Cortex of kidney (tissue), 1 donor: ENCODE measurements at places on chromosomes 6 and 20.

DNA sequence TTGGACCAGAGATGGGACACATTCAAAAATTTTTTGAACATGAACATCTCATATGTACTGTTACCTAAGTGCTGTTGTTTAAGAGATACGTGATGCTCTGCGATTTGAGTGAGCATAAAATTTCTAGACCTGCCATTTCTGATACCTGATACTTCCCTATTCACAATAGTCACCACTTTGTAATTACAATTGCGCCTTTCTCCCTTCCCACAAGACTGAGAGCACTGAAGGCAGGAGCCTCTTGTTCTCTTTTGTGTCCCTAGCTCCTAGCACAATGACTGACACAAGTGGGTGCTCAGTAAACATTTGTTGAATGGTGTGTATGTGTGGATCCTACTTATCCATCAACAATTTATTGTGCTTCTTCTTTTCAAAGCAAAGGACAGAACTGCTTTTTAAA, 92.8 kb upstream of the TMEM30A start:
- no peak for DNase-seq

- DNase-seq: no peak
Measured at GRCh38 chr20:31833130-31833930, 12.1 kb downstream of the FOXS1 start.

GRCh38 chr6:127518191-127518709, 885 bp downstream of the MTCL3 start:
- no peak for DNase-seq

- DNase-seq: no peak
Measured at GRCh38 chr6:24524805-24525204, 30.0 kb downstream of the ALDH5A1 start.

GRCh38 chr6:140440223-140440835, 1065.9 kb upstream of the CITED2 start:
- no peak for DNase-seq

DNA sequence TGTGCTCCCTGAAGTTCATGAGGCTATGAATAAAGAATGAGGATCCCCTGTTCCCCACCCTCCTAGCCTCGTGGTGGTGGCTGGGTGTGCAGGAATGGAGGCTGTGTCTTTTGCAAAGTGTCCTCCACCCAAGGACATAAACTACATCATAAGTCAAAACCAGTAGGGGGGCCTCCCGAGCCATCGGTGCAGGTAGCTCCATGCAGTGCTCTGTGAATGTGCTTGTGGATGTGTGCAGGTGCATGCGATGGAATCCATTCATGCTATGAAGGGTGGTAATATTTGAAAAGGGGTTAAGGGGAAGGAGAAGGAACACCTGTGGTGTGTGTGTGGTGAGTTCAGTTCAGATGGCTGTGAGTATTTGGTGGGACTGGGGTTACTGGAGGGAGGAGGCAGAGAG, 197.3 kb downstream of the NRN1 start:
- no peak for DNase-seq

DNA sequence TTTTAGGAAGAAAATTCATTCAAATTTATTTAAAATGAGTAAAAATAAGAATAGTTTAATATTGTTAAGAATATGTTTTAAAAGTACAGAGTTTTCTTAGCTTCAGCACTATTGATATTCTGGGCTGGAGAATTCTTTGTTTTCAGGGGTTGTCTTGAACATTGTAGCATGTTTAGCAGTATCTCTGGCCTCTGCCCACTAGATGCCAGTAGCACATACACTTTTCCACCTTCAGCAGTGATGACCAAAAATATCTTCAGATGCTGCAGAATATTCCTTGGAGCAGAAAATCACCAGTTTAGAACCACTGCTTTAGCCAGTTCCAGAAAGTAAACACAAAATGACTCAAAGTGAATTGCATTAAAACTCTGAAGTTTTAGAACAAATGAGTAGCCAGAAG, 19.4 kb upstream of the SDHAF4 start:
- no peak for DNase-seq

GRCh38 chr20:49447946-49448809, 34.3 kb downstream of the KCNB1 start:
- no peak for DNase-seq

DNA sequence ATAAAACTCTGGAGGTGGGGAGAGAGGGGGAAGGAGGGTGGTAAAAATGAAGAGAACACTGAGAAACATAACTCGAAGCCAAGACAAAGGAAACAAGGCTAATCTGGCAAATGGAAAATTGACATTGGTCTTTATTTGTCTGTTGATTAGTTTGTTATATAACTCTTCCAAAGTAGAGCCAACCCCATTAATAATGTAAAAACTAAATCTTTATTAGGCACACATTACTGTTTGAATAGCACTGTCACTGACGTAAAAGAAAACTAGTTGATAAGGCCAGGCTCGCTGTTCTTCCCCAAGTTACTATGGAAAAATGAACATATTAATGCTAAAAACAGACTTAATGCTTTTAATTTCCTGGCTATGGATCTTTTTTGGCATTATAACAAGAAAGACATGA, 110.0 kb downstream of the MAP3K5 start:
- no peak for DNase-seq

- no peak for DNase-seq
Measured at GRCh38 chr6:69663215-69663614, 133.6 kb downstream of the LMBRD1 start.

DNA sequence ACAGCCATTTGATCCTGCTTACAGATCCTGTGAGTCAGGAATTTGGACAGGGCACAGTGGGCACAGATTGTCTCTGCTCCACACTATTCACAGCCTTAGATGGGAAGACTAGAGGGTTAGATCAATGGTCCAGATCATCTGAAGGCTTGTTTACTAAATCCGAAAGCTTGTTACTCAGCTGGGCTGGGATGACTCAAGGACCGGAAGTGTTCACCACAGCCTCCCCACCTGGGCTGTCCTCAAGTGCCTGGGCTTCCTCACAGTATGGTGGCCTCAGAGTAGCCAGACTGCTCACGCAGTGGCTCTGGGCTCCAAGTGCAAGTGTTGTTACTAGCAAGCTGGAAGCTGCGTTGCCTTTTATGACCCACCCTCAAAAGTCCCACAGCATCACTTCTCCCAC, 75.4 kb upstream of the INSM1 start:
- DNase-seq: no peak

DNA sequence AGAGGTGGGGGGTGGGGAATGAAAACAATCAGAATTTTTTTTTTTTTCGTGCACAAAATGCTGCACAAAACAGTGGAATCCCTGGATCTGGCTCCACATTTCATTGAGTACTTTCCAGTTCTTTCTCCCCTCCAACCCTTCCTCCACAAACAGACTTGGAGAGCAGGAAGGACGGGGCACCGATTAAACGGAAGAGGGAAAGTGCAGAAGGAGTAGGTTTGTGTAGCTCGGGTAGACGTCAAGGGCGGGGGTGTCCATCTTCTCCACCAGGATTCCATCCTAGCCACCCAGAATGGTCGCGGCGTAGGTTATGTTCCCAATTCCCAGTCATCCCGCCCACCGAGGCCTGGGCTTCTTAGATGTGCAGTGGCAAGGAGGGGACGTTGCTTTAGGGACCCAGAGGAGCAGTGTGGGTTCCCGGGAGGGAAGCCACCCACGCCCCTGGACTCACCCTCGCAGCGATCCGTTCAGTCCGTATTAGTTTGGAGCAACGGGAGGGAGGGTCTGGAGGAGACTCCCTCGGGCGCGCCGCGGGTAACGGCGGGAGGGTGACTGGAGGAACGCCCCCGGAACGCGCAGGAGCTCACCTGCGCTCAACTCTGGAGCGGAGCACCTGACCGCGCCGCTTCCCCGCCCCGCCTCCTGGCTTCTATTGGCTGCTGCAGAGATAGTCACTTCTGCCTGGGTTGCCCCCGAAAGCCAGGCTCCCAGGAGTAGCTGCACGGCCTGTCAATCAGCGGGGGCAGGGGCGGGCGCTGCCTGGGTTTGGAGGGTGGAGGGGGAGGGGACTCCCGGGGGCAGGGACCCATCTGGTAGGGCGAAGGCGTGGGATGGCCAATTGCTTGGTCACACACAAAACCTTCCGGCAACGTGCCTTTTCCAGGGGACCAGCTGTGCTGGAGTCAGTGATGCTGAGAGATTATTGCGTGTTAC, at the start of gene ENPP5:
Gene ENPP5, minus strand, starts transcription at position 624 of the 933 bp plus-strand sequence. CDS start 2,718 bp downstream, outside the sequence.
- DNase-seq: peak; percentile 32

- no peak for DNase-seq
Measured at GRCh38 chr6:37491171-37491829, 8.4 kb downstream of the CCDC167 start.

GRCh38 chr6:143752459-143752858, 74.7 kb downstream of the PHACTR2 start:
- DNase-seq: no peak

DNA sequence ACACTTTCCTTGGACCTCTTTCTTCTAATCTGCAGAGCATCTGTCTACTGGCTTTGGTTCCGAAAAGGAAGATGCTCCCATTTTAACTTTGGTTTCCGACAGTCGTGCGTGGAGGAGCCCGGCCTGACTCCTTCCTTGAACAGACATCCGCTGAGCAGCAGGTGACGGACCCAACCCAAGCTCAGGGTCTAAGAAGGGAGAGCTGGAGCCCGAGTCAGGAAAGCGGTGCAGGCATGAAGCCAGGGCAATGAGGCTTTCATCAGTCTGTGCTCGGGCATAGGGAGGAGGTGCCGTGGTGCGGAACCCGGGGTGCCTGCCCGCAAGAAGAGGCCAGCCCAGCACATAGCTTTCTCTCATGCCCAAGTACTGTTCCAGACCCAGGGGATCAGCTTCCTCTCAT, 109.4 kb downstream of the CDH4 start:
- DNase-seq: no peak

DNA sequence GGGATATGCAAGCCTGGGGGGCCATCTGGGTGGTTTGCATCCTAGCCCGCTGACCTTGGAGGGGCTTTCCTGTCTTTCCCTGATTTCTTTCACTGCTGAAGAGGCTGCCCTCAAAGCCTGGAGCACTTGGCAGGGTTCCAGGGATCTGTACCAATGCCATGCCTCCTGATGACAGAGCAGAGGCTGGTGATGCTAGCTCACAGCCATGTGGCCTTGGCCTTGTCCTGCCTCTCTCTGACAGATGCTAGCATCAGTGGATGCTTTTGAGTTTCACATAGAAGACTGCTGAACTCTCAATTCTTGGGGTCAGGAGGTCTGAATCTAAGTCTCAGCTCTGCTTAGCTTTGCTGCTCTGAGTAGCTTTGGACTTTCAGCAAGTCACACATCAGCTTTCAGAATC, 21.9 kb upstream of the RREB1 start:
- DNase-seq: no peak

DNA sequence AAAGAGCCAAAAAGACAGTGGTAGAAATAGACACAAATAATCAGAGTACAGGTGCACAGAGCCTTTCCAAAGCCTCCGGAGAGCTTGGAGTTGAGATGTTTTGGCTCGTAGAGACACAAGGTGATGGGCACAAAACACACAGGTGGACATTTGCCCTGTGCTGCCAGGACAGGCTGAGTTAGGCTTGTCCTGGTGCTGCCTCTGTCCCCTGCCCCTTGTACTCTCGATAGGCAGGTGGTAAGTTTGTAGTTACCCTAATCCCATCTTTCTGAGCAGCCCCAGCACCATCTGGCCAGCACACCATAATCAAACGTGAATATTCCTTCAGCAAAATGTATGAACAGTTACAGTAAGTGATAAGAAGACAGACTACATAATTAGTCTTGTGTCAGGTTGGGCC, 95.5 kb downstream of the FOXC1 start:
- DNase-seq: no peak

DNA sequence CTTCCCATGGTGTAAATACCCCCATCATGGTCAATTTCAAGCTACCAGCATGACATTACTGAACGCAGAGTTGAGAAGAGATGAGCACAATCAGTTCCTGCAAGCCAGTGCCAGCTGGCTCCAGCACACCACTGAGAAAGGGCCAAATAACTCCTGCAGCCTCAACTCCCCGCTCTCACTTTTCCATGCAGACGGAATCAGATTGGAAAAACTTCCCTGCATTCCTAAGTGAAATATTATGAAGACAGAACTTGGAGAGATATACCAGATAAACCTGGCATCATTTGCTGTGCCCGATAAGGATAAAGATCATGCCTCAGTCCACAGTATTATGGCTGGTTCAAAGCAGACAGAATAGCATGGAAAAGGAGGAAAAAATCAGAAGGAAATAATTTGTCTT, 56.7 kb downstream of the FILIP1 start:
- DNase-seq: no peak

GRCh38 chr6:85404564-85405174, 45.2 kb upstream of the NT5E start:
- DNase-seq: no peak

- DNase-seq: no peak
Measured at GRCh38 chr20:5191829-5192569, 65.2 kb downstream of the CDS2 start.

DNA sequence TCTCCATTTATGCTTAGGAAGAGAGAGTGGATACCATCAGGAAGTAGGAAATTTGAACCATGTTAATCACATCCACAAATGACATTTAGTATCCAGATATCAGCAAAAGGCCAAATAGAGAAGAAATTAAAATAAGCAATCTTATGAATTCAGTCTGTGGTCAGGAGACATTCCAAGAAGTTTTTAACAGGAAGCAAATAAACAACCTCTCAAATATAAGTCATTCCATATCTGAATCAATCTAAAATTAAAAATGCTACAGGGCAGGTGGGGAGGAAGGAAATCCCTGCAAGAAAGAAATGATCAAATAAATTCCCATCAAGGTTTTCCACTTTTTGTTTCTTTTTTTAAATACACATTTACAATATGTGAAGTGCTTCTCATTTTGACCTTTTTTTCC, 520.6 kb downstream of the LMBRD1 start:
- DNase-seq: no peak

DNA sequence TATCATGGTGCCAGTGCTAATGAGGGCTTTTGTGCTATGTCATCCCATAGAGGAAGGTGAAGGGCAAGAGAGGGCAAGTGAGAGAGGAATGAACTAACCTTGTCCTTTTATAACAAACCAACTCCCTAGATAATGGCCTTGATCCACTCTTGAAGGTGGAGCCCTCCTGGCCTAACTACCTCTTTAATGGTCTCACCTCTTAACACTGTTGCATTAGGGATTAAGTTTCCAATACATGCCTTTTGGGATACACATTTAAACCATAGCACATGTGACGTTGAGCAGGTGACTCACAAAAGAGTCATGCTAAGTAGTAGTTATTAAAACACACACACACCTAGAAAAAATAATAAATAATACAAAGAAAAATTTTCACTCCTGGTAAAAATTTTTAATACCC, 36.9 kb downstream of the CCN2 start:
- DNase-seq: no peak

DNA sequence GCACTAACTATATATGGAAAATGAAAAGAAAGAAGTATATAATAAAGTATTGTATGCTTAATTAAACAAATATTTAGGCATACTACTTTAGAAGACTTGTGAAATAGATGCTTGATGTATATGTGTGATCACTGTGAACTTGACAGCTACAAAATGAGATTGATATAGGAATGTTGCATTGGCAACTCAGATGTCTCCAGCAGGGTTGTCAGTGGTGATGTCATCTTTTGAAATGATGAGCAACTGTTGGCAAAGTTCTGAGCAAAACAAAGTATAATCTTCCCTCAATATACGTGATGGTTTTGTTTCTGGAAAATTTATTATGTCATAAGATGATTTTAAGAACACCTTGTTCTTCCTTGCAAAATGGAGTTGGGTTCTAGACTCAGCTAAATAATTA, 133.8 kb downstream of the ARID1B start:
- no peak for DNase-seq

- DNase-seq: no peak
Measured at GRCh38 chr6:80932359-80932758, 820.1 kb downstream of the TENT5A start.
